Activated CD4-positive, alpha-beta T cell treated with anti-CD3 and anti-CD28 coated beads, Interleukin-2, Interleukin-4, amounts not matched to agents 100 ng/mL and 50 ng/mL, durations not matched to agents 16 hours and 8 hours (primary cell): ENCODE measurements at places on chromosomes 11 and 22.

DNA sequence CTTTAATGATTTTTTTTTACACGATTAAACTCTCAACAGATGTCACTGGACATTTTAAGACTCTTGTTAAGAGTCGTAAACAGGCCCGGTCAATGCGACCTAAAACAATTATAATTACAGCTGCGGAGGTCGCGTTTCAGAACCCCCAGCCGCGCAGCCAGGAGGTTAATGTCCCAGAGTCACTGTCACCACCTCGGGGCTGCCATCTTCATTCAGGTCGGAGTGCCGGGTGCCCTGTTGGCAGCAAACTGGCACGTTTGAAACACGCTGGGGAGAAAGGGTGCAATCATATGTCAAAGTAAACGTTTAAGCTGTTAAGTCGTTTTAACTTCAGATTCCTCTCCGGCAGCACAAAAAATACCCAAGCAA, 711 bp upstream of the PHF21B start:
- DNase-seq = no peak

DNA sequence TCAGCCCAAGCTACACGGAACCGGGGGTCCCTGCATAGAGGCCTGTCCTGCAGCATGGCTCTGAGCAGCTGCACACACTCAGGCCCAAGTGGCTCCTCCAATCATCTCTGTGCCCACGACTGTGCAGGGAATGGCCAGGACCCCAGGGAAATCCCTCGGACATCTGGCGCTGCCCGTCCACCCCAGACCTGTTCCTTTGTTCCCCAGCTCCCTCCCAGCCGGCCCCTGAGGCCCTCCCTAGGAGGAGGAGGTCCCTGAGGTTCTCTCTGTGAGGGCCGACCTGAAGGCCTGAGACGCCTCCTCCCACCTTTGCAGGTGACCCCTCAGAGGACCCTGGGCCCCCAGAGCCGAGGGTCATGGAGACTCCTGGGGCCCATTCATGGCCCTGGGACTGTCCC, 1.1 kb downstream of the MLC1 start:
- no peak for DNase-seq

- DNase-seq = no peak
These were observed 12.2 kb downstream of the ZNF74 start for GRCh38 chr22:20405931-20406685.

DNA sequence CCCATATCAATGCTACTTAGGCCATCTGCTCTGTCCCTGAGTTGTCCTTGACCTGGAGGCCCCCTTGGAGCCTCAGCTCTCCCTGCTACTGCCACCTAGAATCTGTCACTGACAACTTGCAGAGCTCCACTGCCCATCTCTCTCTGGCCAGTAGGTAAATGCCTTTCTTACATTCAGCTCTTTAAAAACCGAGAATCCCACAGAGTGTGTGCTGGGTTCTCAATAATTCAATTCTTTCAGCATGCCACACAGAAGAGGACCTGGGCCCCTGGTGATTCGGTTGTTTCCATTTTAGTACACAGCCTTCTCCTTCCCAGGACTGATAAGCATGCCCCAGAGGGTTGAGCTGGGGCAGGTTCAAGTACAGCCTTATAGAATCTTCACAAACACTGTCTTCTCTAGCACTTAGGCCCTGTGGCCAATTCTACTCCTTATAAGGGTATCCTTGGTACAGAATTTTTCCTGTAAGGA, 22.0 kb upstream of the IPO7 start:
- DNase-seq = peak; percentile 15

DNA sequence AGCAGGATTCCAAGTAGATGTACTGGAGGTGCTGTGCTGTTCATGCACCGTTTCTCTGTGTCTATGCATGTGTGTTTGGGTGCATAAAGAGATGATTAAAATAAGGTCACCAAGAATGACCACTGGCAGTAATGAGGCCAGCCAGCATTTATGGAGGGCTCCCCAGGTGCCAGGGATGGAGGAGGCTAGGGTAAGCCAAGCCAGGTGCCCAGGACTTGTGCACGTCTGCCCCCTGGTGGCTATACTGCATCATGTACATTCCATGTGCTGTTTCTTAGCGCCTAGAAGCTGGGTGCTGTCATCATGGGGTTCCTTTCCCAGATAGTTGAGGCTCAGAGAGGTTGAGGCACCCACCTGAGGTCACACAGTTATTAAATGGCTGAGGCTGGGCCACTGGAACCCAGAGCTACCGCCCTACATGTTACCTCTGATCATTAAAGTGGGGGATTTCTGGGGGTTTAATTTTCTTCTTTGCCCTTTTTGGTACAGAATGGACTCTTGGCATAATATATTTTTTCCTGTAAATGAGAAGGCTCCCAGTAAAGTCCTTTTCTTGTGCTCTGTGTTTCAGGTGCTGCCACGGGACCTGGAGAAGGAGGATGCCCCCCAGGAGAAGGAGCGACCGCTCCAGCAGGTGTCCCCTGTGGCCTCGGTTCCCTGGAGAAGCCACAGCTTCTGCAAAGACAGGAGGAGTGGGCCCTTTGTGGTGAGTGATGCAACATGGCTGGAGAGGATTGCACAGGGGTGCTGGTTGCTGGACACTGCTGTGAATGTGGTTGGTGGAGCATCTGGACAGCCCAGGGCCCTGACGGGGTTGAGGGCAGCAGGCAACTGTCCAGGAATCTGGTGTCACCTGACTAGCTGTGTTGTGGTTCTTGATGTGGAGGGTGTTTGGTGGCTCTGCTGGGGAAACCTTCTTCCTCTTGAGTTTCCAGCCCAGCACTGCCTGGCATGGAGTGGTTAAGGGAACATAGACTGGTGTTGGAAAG, 96.4 kb downstream of the KIAA1671 start:
- DNase-seq = peak; percentile 78

- no peak for DNase-seq
These were observed 80.1 kb upstream of the RTL6 start for GRCh38 chr22:44578110-44578457.

- no peak for DNase-seq
These were observed 647.2 kb downstream of the NELL1 start for GRCh38 chr11:21316591-21316990.

- DNase-seq = no peak
These were observed 9.1 kb upstream of the CCDC81 start for GRCh38 chr11:86365546-86365945.

- DNase-seq = no peak
These were observed 725.3 kb downstream of the BRD1 start for GRCh38 chr22:49102367-49102766.

DNA sequence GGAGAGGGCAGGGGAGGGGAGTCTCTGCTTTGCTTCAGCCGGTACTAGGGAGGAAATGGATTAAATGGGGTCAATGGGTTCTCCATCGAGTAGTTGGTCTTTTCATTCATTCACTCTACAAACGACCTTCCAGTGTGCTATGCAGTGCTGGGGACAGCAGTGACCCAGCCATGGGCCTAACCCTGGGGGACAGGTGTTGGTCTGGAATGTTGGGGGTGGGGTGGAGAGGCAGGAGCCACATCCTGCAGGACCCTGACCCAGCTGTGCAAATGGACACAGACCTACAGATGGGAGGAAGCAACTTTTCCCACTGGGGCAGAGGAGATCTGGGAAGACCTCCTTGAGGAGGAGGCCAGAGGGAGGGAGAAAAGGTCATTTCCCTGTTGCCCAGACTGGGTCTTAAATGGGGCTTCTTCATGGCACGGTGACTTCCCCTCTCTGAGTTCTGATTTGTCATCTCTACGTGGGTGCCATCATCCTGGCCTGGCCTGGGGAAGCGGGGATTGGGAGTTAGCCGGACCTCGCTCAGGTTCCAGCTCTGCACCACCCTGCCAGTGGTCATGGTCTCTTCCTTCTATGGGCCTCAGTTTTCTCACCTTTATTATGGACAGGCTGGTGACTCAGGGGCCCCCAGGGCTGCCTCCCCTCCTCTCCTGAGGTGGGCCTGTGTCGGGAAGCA, 2.0 kb downstream of the CYTH4 start:
- DNase-seq = no peak

- DNase-seq = no peak
These were observed 185.2 kb downstream of the CSNK2A3 start for GRCh38 chr11:11167806-11168205.

- no peak for DNase-seq
These were observed 138.7 kb downstream of the TRIM29 start for GRCh38 chr11:119999220-119999619.

GRCh38 chr11:60165538-60165937, 17.3 kb downstream of the MS4A6A start:
- DNase-seq = no peak

DNA sequence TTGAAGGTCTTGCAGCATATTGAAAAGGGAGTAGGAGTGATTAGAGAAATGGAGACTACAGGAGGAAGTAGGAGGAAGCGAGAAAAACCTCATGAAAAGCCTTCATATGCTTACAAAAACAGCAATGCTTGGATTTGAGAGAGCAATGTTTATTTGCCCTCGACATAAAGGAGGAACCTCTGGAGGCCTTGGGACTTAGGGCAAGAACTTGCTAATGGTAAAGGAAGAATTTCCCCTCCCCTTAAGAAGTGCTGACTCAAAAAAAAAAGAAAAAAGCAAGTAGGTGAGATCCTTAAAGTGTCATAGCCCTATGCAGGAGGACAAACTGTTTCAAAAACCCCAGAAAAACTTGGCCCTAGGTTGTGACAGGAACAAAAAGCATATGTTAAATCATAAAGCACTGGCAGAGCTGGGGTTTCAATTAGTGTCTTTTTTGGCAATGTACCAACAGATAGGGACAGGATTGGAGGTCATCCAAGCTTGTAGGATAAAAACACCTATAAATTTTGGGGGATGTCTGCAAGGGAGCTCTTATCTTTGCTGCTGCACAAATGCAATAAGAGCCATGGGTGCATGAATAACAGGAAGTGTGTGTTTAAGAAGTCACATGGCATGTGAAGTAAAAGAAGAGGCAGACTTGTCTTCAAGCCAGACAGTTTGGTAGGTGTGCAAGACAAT, 4.9 kb downstream of the GLYAT start:
- DNase-seq = no peak

DNA sequence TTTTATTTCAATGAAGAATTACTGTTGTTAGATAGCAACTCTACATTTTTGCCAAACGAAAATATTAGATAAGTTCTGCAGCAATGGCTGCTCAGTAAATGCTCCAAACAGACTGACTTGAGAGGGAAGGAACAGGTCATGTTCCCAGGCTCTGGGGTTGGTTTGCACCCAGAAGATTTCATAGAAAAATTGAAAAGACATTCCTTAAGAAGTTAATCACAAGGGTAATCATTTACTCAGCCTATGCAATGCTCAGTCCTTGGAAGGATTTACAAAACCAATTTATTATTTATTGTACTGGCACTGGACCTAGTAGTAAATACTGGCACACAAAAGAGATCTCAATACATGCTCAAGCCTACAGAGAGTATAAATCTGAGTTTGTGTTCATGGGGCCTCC, 179.1 kb upstream of the MTNR1B start:
- no peak for DNase-seq

DNA sequence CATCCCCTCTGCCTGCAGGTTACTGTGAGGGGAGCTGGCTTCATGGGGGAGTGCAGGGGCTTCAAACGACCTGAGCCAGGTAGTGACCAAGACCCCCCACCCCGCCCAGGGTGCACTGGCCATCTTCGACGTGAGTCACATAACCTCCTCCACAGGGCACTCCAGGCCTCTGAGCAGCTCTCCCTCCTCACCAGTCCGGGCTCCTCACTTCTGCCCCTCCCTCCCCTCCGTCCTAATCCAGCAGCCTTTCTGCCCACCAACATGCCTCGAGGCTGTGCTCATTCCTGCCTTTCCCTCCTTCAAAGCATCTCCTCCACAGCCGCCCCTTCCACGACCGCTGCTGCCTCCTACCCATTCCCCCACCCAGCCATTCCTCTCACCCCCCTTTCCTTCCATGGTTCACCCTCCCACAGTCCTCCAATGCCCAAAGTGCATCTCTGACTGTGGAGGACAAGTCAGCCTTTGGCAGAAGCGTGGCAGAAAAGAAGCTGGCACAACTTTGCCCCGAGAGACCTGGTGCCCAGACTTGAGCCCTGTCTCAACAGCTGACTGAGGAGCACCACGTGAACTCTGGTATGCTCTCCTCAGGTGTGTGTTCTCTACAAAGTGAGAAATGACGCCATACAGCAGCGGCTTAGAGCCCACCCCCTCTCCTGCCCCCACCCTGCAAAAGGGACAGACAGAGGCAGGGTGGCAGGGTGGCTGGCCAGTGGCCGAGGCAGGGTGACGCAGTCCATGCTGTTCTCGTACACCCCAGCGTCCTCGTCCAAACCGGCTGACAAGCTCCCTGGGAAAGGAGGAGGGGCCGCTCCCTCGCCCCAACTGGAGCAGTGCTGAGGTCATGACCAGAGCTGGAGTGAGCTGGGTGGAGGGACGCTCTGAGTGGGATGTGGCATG, 30.4 kb downstream of the OPCML start:
- no peak for DNase-seq

DNA sequence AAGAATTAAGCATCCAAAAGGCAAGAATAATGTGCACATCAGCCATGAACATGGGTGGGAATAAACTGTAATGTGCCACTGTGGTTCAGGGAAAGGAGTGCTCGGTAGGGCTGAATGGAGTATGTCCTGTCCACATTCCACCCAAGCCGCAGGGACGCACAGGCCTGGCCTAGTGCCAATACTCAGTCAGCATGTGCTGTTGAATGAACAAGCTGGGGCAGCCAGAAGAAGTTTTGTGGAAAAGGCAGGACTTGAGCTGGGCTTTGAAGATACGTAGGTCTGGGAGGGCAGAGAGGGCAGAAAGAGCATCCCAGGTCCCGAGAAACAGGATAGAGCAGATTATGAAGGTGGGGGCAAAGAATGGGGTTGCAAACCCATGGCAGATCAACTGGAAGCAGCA, 60.0 kb upstream of the PLET1 start:
- no peak for DNase-seq

GRCh38 chr11:113901141-113901540, 3.5 kb upstream of the HTR3B start:
- DNase-seq = no peak

GRCh38 chr11:12019337-12019736, 10.9 kb upstream of the DKK3 start:
- DNase-seq = no peak

DNA sequence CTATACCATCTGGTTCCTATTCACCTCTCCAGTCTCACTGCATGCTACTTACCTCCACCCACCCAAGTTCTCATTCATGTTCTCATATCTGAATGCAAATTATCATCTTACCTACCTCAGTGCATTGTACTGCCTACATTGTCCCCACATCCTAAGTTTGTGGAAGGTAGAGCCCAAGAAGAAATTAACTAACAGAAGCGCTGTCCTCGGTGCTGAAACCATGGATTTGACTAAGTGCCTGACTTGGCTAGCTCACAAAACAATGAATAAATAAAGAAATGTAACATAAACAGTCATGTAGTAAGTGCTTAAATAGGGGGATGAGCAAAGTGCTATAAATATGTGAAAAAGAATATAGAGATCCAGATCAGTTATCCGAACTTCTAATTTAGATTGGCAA, 63.2 kb downstream of the GRIA4 start:
- peak; percentile 5 for DNase-seq

- no peak for DNase-seq
These were observed 531.7 kb downstream of the TBC1D22A start for GRCh38 chr22:47294222-47294532.

GRCh38 chr11:123979311-123979710, 1.7 kb upstream of the OR10S1 start:
- no peak for DNase-seq

DNA sequence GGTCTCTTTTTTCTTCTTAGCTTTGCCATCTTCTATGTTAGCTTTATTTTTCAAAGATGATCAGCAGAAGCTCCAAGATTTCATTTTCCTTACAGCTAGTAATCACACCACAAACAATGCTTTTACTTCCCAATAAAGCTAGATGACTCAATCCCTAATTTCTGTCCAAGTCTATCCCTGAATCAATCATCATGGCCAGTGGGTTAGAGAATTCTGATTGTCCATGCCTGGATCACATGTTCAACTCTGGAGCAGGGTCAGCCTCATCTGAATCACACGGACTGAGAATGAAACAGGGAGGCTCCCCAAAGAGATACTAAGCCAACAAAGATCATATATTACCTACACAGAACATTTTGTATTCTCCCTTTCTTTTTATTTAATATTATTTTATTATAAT, 79.6 kb downstream of the BBOX1 start:
- no peak for DNase-seq
